Activated T-helper 17 cell treated with anti-CD3 and anti-CD28 coated beads, Interleukin-2, amount 50 U/mL, for 72 hours (primary cell): ENCODE measurements at places on chromosomes 6 and 20. TPM values are rescaled to one million over a fixed set of nuclear protein-coding genes. Genes with fewer than 3 reads are reported as not detected.
A peak's percentile ranks its signal among the peaks of the same experiment; 100 is the strongest.

DNA sequence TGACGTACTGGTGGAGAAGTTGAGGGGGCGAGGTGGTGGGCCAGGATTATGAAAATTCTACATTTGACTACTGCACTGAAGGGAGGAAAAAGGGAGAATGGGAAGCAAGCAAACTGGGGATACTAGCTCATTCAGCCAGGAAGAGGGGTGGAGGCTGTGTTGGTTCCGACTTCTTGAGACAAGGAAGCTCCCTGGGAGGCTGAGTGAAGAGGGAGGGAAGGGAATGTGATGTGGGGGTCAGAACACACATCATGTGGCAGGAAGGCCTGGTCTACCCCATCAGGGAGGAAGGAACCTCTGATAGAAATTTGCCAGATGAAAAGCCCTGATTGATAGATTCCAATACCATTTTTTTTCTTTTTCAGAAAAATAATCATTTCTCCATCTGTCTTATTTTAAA, 28.8 kb upstream of the MCHR2 start:
- no peak for ATAC-seq

DNA sequence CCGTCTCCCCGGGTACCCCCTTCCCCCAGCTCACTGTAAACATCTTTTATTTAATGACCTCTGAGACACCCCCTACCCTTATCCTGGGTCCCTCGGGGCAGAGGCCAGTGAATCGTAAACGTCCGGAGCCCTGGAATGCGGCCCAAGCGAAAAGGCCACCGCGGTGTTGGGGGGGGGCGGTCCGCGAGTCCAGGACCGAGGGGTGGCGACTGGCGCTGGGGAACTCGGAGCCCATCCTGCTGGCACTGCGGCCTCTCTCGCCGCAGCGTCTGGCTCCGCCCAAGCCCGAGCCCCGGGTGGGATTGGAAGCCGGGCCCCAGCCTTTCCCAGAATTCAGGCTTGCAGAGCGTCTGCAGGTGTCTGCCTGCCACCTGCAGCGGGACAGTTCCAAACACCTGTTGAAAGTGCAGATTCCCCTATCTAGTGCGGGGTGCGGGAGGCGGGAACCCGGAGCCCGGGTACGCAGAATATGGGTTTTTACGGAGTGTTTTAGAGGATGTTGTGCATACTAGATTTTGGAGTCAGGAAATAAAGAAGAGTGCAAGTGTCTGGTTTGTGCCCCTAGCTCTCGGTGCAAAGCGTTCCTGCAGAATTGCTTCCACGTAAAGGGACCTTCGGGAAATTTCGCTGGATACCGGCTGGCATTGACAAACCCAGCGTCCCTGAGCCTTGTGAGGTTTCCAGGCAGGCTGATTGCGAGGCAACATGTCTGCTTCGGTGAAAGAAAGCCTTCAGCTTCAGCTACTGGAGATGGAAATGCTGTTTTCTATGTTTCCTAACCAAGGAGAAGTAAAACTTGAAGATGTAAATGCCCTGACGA, 800 bp downstream of the RWDD2A start:
- ATAC-seq = peak; percentile 20

DNA sequence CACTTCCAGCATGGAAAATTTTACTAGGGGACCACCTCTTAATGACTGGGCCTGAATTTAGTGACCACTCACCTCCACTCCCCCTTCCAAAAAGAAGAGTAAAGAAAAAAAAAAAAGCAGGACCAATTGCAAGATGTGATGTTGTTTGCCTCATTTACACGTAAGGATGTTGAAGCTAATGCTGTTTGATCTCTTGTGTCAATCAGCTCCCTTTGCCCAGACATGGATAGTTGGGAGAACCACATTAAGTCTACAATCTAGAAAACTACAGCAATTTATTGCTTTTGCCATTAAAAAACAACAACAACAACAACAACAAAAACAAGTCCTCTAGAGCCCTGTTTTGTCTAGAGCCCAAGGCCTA, 11.0 kb upstream of the DSTN start:
- no peak for ATAC-seq

- no peak for ATAC-seq
Measured at GRCh38 chr6:92648364-92649086, 770.8 kb downstream of the EPHA7 start.

PAX1 gene
- not detected for total RNA-seq

C6orf62 gene
- 106 TPM for total RNA-seq

NCOA3 gene
- 64.2 TPM for total RNA-seq

PHACTR1 gene
- 0.05 TPM for total RNA-seq
